ENCODE measurements at places on chromosomes 3 and 15. TPM values are rescaled to one million over a fixed set of nuclear protein-coding genes. Genes with fewer than 3 reads are reported as not detected.

The ABHD10 gene
- 12.2 TPM for total RNA-seq

The ANP32A gene
- total RNA-seq: 41.0 TPM

The TM6SF1 gene
- not detected for total RNA-seq

The PPP1R2 gene
- 60.1 TPM for total RNA-seq

The HAUS2 gene
- 41.4 TPM for total RNA-seq

The EEF1AKMT4 gene
- 2.5 TPM for total RNA-seq

The PPP2R3A gene
- 16.1 TPM for total RNA-seq

The GTF2A2 gene
- total RNA-seq: 38.5 TPM

The CMTM7 gene
- total RNA-seq: 10.1 TPM

The RHCG gene
- not detected for total RNA-seq

The NOX5 gene
- total RNA-seq: 0.27 TPM
